Psoas muscle (tissue), 8 donors: ENCODE measurements at places on chromosomes 3 and 15. TPM values are rescaled to one million over a fixed set of nuclear protein-coding genes. Genes with fewer than 3 reads are reported as not detected.

GRCh38 chr3:47113669-47114365 is 50.1 kb downstream of the SETD2 start:
- DNase-seq: no peak

TMEM207 gene
- total RNA-seq: not detected

DNA sequence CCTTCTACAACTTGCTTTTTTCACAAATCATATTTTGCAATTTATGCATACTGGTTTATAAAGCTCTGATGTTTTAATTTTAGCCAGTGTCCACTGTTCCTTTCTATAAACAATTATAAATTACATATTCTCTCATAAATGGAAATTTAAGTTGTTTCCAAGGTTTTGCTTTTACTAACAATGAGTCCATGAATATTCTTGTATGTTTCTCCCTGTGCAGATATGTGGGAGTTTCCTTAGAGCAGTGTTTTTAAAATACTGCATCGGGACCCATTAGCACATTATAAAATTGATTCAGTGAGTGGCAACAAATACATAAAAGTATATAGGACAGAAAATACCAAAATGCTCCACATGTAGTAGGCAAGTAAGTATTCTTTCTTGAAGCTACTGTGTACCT is 235.6 kb downstream of the PCCB start:
- no peak for DNase-seq

- DNase-seq: no peak
Observed at GRCh38 chr15:100919481-100920405, 586 bp downstream of the LRRK1 start.

SPINK8 gene
- total RNA-seq: not detected

DNA sequence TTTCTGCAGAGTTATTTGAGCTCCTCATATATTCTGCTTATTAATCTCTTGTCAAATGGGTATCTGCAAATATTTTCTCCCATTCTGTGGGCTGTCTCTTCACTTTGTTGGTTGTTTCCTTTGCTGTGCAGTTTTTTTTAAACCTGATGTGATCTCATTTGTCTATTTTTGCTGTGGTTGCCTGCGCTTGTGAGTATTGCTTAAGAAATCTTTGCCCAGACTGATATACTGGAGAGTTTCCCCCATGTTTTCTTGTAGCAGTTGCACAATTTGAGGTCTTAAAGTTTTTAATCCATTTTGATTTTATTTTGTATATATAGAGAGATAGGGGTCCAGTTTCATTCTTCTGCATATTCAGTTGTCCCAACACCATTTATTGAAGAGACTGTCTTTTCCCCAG is 102.3 kb downstream of the POLQ start:
- no peak for DNase-seq

- no peak for DNase-seq
Observed at GRCh38 chr3:126666658-126667528, 12.0 kb upstream of the TXNRD3 start.

DNA sequence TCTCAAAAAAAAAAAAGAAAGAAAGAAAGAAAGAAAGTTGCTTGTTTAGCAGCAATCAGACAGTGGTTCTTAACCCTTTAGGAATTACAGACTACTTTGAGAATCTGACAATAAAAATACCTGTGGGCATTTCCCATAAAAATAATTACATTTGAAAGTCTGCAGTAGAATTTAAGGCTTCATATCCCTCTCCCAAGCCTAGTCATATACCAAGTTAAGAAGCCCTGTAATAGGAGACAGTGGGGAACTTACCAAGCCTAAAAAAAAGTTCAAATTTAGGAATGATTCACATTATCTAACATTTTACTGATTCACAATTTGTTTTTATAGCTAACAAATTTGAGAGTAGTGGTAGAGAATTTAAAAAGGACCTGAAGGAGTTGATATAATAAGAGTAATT is 47.5 kb downstream of the LRRFIP2 start:
- DNase-seq: no peak

KIF23 gene
- 0.69 TPM for total RNA-seq

DNA sequence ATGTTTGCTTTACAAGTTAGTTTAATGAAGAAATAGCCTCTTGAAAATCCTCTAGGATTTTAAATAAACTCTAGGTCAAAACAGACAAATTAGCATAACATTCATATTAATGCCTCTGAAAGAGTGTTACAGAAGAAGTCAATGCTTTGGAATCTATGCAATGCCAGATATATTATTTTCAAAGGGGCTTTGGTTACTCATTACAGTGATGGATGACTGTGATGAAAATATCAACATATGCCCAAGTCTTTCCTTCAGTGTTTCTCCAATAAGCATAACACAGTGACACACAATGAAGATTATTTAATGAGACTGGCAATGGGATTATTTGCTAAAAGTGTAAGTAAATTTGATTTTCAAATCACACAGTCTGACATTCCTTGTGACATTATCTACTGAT is 1247.2 kb downstream of the ROBO2 start:
- DNase-seq: no peak

DNA sequence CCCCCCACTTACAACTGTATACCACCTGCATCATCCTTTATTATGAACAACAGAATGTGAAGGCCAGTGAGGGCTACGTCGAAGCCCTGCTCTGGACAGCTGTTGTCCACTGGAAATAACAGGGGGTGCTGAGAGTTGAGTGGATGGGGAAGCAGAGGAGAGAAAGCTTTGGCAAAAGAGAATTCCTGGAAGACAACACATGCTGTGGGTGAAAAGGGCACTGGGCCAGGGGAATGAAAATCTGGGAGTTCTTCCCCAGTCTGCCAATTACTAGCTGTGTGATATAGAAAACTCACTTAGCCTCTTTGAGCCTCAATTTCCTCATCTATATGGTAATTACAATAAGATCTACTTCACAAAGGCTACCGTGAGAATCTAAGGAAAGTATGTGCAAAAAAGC is 40.7 kb downstream of the FSTL1 start:
- DNase-seq: no peak

DNA sequence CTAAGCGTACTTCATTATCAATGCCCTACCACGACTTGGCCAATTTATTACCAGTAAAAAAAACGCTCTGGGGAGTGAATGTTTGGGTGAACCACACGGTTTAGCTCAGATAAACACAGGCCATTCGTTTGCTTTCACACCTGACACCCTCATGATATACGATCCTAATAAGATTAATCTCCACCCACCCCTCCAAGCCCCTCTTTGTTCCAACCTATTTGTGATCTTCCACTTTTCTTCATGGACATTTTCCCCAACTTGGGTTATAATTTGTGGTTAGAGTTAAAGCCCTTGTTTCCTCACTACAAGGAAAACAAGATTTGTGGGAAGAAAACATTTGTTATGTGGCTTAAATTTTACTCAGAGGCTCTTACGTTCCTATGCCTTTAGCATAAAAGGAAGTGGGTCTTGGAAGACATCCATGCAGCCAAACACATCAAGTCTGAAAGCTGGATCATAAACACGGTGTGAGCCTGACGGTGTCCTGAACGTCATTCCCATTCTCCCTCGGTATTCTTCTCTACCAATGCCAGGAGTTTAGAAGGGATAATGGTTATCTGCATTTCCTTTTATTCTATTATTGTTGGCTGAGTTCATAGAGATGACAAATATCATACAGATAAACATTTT is 518.9 kb downstream of the NR2F2 start:
- no peak for DNase-seq

DNA sequence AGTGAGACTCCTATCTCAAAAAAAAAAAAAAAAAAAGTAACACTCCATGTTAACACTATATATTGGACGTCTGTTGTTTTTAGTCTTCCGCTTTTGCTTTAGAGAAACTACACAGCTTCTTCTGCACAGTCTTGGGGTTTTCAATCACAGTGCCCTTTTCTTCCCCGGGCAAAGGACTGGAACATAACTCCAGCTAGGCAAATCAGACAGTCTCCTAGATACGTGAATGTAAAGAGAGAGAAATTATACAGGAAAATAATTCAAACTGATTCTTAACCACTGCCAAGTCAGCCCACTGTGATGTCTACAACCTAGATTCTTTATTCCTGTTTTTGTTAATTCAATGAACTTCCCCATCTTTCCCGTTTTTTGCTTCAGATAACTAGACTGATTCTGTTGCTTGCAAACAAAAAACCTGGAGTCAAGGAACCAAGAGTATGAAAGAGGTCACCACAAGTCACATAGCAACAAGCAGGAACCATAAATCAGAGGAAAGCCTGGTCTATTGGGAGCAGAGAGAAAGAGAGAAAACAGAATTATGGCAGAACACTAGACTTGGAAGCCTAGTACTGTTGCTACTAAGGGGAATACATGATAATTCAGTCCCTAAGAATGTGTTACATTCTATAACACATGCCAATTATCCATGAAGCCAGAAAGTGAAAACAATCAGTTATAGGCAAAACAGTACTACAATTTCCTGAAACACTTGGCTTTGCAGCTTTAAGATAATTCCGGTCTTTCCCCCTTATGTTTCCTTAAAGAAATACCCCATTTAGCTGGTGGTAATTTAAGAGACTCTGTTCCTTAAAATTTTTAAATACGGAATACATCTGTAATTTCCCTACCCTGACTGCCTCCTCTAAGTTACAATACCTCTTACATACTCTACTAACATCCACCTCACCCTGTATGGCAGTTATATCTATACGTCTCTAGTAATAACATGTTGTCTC is 63.1 kb downstream of the TBL1XR1 start:
- DNase-seq: no peak

GRCh38 chr3:194756460-194756779 is 70.7 kb downstream of the FAM43A start:
- no peak for DNase-seq

STARD5 gene
- total RNA-seq: 1.9 TPM

MON1A gene
- total RNA-seq: 14.6 TPM

HES1 gene
- total RNA-seq: 10.9 TPM

DNA sequence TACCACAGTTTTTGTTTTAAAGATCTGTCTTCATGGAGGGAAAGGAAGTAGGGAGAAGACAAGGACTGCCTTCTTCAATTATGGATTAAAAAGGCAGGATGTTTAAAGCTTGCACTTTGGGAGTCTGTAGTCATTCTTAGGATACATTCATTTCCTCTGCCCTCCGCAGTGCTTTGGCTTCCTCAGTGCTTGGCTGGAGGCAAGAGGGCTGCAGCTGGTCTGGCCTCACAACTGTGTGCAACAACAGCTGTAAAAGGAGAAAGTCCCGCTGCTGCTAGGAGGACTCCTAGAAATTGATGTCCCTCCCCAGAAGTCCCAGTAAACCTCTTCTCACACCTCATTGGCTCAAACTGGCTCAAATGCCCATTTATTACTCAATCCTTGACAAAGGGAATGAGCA is 54.4 kb upstream of the PPP2R3A start:
- DNase-seq: no peak

- DNase-seq: no peak
Observed at GRCh38 chr3:150365132-150365604, 42.9 kb upstream of the TSC22D2 start.

ECE2 gene
- total RNA-seq: not detected

DNA sequence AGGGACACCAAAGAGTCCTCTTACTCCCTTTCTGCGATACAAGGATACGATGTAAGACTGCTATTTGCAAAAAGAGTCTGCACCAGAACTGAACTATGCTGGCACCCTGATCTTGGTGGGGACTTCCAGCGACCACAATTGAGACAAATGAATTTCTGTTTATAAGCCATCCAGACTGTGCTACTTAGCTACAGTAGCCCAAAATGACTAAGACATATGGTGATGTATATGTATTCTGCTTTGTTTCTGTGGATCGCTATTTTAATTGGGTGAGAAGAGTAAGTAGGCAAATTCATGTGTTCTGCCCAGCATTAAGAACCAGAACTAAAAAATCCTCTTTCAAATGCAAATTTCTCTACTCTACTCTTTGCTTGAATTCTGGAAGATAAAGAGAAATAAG is 720.9 kb downstream of the DIPK2A start:
- no peak for DNase-seq

- DNase-seq: peak; percentile 25
Observed at GRCh38 chr3:129593595-129594339, 12.7 kb downstream of the PLXND1 start.

SAMMSON gene
- total RNA-seq: not detected

DNA sequence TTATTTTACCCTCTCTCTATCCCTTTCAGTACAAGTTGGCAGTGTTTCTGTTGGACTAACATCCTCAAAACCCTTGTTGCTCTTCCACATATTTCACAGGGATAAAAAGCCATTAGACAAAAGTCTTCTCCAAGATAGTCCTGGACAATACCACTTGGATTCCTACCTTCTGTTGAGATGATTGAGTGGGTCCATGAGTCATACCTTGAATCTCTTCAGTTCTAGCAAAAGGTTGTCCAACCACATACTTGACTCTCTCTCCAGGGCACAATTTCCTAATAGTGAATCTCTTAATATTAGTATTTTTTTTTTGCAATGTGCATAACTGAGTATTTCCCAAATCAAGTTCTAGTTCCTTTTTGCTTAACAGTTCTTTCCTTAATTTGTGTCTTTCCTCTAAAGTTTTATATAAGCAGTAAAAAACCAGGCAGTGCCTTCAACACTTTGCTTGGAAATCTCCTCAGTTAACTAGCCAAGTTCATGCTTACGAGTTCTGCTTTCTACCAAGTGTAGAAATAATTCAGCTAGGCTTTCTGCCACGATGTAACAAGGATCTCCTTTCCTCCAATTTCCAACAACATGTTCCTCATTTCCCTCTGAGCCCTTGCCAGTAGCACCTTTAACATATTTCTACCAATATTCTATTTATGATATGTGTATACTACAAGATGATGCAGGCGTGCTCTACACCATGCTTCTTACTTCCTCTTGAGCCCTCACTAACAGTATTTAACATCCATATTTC is 68.3 kb upstream of the NEO1 start:
- no peak for DNase-seq

DNA sequence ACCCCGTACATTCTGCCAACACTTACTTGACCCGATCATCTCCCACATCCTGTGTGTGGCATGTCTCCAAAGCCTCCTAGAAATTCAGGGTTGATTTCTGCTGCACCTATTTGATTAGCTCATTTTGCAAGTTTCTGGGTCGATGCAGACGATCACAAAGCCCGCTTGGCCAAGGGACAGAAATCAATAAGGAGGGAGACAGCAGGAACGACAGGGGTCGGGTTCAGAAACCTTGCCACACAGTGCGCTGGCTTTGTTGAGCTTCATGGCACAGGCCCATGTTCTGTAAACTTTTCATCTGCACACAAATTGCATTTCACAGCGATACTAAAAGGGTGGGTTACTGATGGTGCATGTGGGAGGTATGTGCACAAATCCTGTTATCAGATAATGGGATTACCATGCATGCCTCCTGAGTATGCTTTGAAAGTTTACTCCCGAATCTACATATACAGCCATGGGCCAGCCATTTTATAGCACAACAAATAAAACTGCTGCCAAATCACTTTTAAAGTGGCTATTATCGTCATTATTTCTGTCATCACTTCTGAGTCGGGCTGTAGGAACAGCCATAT is 95.9 kb upstream of the ATP11B start:
- DNase-seq: no peak

GRCh38 chr3:9649791-9650521 is 651 bp downstream of the MTMR14 start:
- DNase-seq: no peak

GRCh38 chr15:41841131-41841530 is 2.5 kb downstream of the PLA2G4B start:
- DNase-seq: no peak

DNA sequence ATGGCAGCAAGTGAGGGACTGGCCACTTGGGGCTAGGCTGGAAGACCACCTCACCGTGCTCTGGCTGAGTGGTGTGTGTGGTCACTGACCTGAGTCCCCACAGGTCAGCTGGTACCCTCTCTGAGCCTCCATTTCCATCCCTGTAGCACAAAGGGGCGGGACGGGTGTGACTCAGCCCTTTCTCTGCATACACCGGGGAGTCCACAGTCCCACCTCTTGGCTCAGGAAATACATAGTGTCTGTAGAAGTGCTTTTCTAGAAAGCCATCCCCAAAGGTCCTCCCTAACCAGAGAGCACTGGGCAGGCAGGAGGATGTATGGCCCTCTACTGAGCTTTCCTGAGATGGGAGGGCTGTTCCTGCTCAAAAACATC is 27.2 kb downstream of the WNT7A start:
- no peak for DNase-seq

PDIA3 gene
- 81.9 TPM for total RNA-seq
